ENCODE measurements at places on chromosomes 3 and 15.

DNA sequence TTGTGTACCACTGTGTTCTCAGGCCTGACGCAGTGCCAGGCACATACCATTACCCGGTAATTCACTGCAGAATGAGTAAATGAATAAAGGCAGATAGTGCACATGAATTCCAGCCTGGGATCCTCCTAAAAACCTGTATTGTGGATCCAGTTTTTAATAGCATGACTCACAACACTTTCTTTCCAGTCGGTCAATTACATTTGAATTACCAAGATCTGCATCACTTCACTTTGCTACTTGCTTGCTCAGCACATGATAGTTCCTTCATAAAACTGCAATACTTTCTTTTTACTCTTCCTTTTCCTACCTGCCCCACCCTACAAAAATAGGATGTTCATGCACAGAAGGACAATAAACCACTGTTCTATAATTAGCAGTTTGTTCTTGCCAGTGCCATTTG is 553.8 kb downstream of the MAGI1 start:
- DNase-seq = no peak

DNA sequence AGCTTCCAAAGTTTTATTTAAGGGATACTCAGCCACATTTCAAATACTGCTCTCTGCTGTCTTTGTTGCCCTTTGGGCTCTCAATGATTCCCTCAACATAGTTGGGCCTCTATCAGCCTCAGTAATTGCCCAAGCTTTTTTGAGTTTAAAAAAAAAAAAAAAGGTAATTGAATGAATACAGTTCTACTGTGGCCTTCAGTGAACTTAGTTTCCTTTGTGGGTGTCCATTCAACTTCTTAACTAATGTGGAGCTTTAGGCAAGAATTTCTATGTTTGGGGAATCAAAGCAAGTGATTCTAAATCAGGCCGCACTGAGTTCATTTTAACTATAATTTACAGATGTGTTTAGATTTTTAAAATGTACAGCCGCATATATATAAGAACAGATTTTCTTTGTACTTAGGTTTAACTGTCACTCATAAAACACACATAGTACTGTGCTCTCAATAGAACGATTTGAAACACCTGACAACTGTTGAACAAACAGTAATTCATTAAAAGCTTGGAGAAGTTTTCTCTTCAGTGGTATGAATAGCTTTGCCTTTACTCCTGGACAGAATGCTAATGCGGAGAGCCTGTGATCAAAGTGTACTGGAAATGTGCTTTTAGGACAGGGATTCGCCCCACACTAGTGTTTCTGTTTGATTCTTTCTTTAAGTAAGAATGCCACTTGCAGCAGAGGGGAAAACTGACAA is 844.9 kb upstream of the SEMA6D start:
- no peak for DNase-seq

DNA sequence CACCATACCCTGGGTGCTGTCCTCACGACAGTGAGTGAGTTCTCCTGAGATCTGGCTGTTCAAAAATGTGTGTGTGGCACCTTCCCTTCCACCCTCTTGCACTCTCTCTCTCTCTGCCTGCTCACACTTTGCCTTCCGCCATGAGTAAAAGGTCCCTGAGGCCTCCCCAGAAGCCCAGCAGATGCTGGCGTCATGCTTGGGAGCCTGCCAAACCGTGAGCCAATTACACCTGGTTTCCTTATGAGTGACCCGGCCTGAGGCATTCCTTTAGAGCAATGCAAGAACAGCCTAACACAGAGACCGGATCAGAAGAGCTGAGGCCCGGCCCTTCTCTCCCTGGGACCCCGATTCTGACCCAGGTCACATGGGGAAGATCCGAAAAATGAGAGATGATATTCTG is 15.4 kb downstream of the TMEM44 start:
- no peak for DNase-seq

GRCh38 chr15:60916679-60917460 is 312.2 kb downstream of the RORA start:
- DNase-seq = peak; percentile 91

GRCh38 chr3:124586126-124587052 is 143.9 kb upstream of the UMPS start:
- peak; percentile 38 for DNase-seq

DNA sequence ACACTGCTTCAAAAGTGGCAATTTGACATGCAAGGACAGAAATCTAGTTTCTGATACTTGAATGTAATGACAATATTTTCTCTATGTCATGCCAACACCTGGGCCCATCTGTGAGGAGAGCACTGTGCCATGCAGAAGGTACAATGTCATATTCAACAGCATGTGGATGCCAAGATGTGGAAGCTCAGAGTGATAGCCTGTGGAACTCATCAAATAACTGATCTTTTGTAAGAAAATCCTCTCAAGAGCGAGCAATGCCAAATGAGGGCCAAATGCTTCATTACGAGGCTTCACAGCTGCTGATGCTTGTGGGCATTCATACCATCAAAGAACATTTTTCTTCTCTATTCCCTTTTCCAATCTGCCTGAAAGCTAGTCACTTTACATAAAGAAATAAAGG is 95.1 kb downstream of the ROBO1 start:
- DNase-seq = no peak

- DNase-seq = no peak
These were observed 64.2 kb upstream of the TMEM115 start for GRCh38 chr3:50423543-50423942.

DNA sequence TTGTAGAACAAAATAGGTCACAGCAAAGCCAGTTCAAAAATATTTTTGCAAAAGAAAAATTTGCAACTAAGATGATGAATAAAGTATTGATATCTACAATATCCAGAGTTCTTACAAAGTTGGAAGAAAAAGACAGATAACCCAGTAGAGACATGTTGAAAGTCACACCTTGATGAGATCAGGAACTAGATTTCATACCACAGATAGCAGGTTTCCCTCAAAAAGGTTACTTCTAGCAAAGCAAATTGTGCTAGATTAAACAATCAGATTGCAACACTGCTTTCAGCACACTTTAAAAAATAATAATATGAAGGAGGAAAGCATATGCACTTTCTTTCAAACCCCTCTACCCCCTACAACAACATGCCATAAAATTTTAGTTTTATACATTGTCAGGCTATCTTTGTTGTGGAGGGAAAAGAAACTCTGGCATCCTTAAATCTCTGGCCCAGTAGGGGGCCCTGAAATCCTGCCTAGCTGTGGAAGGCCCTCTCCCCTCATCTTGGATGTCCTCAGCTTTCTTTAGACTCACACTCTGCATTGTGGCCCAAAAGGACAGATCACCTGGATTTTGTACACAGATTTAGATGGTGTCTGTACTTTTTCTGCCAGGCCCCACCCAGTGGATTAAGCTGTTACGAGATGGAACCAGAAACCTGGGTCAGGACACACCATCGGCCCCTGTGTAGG is 50.9 kb downstream of the CCR3 start:
- no peak for DNase-seq

DNA sequence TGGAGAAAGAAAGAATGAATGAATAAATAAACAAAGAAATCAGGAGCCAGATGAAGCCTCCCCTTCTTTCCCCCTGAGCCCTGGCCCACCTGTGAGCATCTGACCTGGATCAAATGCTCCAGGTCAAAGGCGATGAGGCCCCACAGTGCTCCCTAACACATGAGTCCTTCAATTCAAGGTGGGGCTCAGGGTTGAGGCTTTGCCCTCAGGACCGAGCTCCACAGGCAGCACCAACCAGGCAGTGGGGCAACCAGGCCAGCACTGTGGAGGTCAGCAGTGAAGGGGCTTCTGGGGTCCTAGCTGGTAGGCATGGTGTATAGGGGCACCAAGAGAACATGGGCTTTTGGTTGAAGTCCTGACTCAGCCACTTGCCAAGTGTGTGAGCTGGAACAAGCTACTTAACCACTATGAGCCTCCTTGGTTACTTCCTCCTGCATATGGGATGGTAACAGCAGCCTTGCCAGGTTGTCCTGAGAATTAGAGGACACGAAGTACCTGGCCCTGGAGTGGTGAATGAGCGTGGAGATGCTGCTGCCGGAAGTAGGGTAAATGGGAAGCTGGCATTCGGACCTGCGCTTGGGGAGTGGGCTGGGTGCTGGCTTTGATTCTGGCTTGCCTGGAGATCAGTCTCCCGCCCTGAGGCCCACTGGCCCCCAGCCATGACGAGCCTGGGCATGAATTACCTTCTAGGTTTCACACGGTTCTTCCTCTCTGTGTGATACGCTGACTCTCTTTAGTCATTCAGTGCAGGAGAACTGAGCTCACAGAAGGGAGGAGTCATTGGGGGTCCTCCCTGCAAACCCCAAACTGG is 10.0 kb upstream of the PAQR5 start:
- no peak for DNase-seq

DNA sequence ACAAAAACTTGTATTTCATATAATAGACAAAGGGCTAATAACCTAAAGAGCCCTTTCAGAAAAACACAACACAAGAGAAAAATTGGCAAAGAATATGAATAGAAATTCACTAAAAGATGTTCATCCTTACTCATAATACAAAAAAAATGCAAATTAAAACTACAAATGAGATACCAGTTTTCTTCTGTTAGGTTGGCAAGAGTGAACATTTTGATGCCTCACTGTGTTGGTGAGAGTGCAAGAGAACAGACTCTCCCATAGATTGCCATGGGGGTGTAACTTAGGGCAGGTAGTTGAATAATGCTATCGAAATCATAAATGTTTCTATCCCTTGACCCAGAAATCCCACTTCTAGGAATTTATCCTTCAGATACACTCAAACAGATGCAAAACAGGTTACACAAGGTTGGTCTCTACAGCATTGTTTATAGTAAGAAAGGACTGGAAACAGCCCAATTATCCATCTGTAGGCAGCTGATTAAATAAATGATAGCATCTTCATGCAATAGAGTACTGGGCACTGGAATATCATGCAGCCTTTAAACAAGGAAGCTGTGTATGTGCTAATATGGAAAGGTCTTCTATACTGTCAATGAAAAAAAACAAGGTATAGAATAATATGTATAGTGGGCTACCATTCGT is 146.3 kb downstream of the TLE3 start:
- DNase-seq = no peak

- DNase-seq = no peak
These were observed 18.6 kb upstream of the DNAAF4 start for GRCh38 chr15:55526559-55527036.

DNA sequence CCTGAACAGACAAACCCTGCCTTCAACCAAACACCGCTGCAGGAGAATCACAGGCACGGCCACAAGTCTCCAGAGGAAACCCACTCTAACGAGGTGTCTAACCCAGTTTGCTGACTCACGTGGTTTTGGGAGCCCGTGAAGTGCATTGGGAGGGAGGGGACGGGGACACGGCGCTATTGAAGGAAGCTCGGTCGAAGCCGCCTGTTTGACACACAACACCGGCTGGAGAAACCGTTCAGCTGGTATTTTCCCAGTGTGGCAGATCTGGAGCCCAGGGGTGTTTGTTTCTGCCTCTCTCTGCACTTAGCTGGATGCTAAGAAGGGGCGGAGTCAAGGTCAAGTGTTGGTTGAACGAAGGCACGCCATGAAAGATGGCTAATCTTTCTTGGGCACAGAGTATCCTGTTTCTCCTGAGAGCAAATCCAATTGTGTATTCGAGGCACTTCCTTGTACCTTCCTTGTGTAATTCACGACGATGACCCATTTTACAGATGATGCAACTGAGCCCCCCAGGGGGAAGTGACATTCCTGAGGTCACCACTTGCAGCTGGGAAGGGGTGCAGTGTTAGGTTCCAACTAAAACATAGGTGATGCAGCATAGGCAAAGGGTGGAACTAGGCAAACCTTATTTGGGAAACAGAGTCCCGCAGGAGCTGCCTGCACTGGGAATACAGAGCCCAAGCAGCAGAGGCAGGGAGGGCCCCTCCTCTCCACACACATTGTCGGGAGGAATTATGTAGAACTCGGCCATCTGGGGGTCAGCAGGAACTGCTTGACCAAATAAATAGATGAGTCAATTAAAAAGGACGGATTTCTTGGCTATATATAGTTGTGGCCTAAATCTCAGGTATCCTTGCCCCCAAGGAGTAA is 22.5 kb downstream of the SLC6A6 start:
- no peak for DNase-seq
